ENCODE measurements at places on chromosomes 12 and 14.

DNA sequence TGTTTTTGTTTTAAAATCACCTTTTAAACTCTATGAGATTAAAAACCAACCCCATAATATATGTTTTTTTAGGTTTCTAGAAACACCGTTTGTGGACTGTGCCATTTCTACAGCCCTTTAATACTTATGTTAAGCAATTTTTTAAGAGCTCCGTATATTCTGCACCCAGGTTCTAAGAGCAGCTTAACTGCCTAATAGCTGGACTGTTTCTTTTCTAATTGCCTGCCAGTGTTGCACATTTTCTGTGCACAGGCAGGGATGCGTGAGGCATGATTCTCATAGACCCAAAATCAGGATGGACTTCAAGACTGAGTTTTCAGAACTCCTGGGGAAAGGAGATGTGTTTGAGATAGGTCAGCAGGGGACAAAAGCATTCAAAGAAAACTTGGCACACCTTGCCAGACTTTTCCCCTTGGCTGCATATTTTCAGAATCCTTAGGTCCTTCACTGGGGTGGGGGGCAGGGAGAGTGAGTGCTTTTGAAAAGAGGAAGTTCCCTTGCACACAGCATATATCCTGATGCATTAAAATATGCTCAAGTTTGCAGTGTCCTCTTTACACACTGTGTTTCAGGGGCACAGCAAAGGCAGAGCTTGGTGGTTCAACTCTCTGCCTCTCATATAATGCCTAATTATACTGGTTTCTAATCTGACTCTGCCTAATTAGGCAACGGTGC, 27.9 kb downstream of the TMEM30B start:
- no peak for DNase-seq

GRCh38 chr14:89544636-89545301, 127.7 kb upstream of the FOXN3 start:
- DNase-seq, result no peak

DNA sequence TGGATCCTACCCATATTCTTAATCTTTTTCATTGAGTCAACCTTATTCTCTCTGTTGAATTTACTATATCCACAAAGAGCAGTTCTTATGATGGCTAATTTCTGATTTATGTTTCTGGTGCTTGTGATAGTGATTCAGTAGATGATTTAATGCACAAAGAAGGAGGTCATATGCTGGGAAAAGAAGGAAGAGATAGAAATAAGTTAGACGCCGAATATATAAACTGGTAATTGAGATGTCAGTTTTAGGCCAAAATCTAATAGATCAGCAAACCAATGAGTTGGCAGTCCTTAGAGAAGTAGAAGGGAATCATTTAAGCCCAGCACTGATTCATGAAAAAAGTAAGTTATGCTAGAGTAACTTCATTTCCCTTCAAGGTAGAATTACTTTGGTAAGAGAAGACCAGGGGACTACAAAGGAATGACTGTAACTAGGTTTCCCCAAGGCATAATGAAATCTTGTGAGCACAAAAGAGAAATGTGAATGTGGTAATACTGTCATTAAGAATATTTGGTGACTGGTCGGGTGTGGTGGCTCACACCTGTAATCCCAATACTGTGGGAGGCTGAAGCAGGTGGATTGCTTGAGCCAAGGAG, 132.4 kb downstream of the TGFB3 start:
- no peak for DNase-seq

GRCh38 chr12:26851031-26851809, 18.2 kb upstream of the ITPR2 start:
- DNase-seq, result no peak

DNA sequence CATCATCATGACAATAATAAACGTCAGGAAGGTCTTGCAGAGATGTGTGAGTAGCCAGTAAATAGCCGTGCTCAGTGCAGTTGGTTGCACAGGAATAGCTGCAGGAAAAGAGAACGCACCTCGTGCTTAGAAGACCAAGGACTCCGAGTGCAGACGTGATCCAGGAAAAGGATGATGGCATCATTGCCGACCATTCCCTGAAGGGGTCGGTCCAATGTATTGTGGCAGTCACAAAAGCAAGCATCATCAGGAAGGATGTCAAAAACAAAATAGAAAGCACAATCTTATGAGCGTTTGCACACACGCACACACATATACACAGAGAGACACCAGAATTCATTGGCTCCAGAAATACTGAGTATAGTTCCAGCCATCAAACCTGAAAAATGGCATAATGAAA, 12.8 kb downstream of the DUSP6 start:
- no peak for DNase-seq

DNA sequence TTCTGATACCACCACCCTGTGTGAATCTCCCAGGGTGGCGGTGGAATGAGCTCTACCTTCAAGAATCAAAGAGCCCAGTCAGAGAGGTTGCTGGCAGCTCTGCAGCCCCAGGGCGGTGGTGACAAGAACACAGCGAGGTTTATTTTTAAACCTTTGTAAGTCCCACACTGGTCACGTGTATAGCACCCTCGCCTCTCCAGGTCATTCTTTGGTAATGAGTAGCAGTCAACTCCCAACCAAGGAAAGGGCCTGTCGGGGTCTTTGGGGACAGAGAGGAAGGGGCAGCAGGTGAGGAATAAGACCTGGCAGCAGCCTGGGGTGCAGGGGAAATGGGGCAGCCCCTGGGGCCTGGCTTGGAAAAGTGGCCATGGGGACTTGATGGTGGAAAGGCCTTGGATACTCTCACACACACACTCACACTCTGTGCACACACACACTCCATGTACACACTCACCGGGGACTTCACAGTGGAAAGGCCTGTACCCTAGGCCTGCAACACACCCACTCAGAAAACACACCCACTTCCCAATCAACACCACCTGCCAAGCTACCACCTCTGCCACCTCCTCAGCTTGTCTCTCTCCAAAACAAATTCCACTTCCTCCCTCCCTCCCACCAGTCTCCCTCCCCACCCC, 178.6 kb downstream of the DPF3 start:
- no peak for DNase-seq

GRCh38 chr12:93135286-93136239, 206.5 kb upstream of the EEA1 start:
- DNase-seq, result no peak

GRCh38 chr14:28502517-28502916, 264.1 kb upstream of the FOXG1 start:
- DNase-seq, result no peak

GRCh38 chr12:47071241-47071852, 8.1 kb upstream of the PCED1B start:
- DNase-seq, result peak; percentile 33

GRCh38 chr12:44765796-44766195, 110.3 kb downstream of the NELL2 start:
- DNase-seq, result no peak

DNA sequence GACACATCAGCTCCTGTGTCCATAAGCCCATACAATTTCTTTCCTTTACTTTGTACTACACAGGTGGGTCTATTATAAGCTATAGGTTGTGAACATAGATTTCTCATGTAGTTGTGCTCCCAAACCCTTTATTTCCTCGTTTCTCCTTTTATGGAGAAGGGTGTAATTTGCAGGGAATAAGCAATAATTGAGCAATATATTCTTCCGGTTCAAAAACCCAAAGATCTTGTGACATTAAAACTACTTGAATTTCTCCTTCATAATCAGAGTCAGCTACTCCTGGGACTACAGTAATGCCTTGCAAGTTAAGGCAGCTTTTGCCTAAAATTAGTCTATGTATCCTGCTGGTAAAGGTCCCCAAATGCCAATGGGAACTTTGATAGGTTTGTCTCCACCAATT, 19.1 kb upstream of the MAPKAPK5 start:
- no peak for DNase-seq

GRCh38 chr12:52975204-52975603, 26.3 kb downstream of the KRT18 start:
- DNase-seq, result no peak

DNA sequence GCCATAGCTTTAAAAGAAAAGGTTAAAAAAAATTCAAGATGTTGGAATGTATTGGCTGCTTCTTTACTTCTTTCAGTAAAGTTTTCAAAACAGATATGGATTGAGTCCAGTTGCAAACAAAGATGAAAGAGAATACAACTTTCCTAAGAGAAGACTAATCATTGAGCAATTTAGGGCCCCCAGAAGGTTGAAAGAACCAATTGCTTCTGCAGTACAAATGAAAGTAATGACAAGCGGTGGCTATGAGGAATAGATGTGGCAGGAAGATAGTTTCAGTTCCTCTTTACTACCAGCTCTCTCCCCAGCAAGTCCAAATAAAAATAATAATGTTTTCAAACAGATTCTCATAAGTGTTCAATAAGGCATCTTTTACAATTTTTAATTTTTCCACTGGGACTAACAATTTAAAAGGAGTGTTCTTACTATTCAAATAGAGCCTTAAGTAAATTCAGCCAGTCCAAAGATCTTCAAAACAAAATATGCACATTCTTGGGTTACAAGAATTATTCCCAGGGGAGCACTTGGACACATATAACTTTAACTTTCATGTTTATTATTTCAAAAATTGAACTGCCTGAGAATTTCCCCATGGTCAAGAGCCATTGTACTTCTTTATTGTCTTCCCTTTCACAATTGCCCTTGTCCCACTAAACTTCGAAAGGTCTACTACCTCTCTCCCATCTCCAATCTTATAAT, 62.3 kb upstream of the PPP1R12A start:
- no peak for DNase-seq

DNA sequence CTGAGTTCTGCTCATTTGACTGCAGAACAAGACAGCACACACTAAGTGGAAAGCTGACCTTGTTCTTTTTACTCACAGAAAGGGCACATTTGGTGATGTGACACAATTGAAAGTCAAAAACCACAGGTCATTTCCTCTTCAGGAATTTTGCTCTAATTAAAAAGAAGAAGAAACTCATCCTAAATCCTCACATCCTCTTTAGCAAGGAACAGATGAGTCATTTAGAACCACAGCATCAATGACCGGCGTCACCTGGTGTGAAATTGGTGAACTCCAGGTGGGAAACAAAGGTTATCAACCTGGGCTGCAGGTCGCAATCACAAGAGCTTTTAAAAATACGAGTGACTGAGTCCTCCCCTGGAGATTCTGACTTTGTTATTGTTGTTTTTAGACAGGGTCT, 2.9 kb upstream of the RNU6-8 start:
- DNase-seq, result no peak

DNA sequence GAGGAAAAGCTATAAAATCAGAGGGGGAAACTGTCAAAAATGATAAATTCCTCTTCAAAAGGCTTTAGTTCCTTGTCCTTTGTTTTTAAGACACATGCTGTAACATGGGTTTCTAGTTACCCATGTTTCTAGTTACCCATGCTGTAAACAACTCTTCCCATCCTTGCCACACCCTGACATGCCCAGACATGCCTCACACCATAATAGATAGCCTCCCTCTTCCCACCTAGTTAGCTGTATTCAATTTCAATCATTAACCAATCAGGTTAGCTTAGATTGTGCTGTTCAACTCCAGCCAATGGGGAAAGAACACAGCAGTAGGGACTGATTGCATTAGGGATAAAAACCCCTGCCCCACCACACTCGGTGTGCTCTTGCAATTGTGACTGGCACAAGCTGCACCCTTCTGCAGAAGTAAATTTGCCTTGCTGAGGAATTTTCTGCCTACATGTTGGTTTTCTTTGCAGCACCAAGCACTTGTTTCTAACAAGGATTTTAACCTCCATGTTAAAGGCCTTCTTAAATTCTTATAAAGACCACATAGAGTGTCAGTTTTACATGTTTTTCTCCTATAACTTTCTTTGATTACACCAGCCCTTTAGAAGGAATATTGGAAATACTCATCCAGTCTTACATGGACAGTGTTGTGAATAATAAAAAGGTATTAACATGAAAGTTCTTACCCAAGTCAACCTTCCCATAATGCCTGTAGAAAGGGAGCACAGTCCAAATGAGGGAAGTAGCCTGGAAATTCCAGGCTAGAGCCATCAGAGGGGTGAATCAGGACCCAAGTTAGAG, 32.5 kb upstream of the LALBA start:
- DNase-seq, result no peak

- no peak for DNase-seq
These were observed 361.1 kb upstream of the ATP2B1 start for GRCh38 chr12:90069711-90070110.

- DNase-seq, result no peak
These were observed 15.0 kb downstream of the SSH1 start for GRCh38 chr12:108842361-108842760.

DNA sequence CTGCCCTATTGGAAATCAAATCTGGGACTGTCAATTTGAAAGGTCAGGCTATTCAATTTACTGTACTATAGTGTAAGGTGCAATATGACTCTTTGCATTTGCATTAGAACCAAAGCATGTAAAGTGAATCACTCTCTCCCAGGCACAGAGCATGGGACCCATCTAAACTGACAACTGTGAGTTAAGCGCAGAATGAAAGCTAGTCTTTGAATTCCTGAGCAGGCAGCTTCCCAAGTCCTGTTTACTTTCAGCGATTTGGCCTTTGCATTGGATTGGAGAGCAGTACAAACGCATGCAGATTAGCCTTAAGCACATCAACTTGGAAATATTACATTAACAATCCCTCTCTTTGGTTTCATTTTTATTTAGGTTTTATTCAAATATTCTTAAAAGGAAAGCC, 74.6 kb downstream of the RERG start:
- DNase-seq, result no peak

DNA sequence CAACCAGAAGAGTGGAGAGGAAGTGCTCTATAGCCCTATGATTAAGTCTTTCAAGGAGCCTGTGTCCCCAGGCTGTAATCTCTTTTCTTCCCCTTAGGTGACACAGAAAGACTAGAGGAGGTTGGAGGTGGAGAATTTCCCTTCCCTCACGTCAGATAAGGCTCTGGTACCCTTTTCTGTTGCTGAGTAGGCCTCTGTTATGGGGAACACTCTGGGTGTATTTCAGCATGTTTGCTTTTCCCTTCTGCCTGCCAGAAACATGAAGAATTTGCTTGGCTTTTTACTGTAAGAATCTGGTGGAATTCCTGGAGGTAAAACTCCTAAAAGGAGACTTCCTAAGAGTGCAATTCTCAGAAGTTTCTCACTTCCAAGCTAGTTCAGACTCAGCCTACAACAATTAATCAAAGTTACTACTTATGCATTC, 58.3 kb downstream of the SIX1 start:
- DNase-seq, result no peak

DNA sequence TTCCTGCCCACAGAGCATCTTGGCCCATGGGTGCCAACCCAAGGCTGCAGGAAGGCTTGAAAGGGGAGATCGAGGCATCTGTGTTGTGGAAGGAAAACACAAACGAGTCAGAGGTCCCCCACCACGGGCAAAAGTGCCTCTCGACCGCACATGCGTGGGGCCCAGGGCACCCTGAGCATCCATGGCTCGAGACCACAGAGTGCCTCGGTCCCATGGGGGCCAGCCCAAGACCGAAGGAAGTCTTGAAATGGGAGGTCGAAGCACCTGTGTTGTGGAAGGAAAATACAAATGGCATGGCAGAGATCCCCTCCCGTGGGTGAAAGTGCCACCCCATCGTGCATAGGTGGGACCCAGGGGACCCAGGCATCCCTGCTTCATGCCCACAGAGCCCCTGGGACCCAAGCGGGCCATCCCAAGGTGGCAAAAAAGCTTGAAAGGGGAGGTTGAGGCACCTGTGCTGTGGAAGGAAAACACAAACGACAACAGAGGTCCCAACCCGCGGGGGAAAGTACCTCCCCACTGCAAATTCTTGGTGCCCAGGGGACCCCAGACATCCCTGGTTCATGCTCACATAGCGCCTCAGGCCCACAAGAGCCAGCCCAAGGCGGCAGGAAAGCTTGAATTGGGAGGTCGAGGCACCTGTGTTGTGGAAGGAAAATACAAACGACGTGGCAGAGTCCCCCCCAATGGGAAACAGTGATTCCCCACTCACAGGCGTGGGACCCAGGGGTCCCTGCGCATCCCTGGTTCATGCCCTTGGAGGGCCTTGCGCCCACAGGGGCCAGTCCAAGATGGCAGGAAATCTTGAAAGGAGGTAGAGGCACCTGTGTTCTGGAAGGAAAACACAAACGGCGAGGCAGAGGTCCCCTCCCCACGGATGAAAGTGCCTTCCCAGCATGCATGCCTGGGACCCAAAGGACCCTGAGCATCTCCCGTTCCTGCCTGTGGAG, 373.0 kb downstream of the ALG10 start:
- no peak for DNase-seq

Data from NCI-H460 (cell line).